Astrocyte (in vitro differentiated cells and primary cell): ENCODE measurements at places on chromosomes 11 and 22.

GRCh38 chr11:19187833-19188258 lies 13.9 kb downstream of the CSRP3 start:
- peak; percentile 16 for DNase-seq

DNA sequence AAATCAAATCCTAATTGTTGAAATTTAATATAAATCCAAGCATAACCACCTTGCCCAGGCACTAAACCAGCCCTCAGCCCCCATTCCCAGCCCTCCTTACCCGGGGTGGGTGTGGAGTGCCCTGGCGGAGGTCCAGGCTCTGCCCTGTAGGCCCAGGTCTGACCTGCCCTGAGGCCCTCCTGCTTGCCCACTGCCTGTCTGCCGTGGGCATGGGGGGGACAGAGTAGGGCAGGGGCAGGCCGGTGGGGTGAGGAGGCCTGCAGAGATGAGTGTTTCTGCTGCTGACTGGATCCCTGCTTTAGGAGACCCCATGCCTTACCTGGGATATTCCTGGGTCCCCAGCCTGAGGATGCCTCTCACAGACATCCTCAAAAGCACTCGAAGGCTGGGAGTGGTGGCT lies 3.6 kb upstream of the CHID1 start:
- DNase-seq, result no peak

DNA sequence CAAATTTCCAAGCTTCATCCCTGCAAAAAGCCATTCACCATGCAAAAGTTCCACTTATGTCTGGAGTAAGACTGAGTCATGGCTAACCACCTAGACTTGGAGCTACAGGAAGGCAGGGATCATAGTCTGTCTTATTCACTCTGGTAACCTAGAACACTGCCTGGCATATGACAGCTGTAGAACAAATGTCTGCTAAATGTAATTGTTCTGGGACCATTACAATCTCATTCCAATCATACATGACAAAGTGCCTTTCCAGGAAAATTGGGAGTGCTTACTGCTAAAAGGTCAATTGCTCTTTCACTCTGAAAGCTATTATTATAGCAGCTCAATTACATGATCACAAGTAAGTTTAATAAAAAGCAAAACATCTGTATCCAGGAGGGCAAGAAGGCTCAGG lies 99.1 kb upstream of the CHRM4 start:
- DNase-seq, result peak; percentile 48

DNA sequence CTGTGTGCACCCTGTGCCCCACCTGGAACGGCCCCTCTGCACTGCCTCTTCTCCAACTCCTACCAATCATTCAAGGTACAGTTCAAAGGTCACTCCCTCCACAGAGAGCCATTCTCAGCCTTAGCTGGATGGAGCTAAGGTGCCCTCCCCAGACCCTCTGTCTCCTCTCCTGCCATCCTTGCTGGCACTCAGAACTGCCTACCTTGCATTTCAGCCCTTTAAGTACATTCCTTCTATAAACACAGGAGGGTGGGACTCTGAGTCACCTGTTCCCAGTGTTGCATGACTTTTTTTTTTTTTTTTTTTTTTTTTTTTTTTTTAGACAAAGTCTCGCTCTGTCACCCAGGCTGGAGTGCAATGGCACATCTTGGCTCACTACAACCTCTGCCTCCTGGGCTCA lies 8.6 kb downstream of the TTLL1 start:
- DNase-seq, result no peak

- DNase-seq, result no peak
Observed at GRCh38 chr11:26584818-26585217, 12.8 kb upstream of the MUC15 start.

DNA sequence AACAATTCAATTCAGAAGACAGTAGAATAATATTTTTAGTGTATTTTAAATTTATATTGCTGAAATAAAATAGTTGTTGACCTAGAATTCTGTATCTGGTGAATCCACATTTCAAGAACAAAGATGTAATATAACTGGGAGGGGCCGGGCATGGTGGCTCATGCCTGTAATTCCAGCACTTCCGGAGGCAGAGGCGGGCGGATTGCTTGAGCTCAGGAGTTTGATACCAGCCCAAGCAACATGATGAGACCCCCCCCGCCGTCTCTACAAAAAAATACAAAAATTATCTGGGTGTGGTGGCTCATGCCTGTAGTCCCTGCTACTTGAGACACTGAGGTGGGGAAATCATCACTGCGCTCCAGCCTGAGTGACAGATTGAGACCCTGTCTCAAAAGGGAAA lies 72.6 kb downstream of the CD82 start:
- DNase-seq, result no peak

- no peak for DNase-seq
Observed at GRCh38 chr22:24417901-24418641, 9.3 kb upstream of the ADORA2A start.

- DNase-seq, result peak; percentile 79
Observed at GRCh38 chr11:101442171-101442570, 141.6 kb downstream of the TRPC6 start.

- peak; percentile 26 for DNase-seq
Observed at GRCh38 chr11:30938810-30939209, 352.7 kb upstream of the MPPED2 start.

DNA sequence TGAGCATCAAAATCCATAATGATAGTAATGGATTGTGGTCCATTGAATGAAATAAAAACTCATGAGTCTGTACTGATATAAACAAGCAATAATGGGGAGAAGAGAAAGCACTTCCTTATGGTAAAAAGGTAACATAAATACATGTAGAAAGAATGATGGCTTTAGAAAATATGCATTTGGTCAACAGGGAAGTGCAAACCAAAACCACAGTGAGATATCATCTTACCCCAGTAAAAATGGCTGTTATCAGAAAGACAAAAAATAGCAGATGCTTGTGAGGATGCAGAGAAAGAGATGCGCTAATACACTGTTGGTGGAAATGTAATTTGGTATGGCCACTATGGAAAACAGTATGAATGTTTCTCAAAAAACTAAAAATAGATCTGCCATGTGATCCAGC lies 6.9 kb upstream of the MMP20 start:
- DNase-seq, result no peak

GRCh38 chr11:86637988-86638387 lies 34.4 kb downstream of the ME3 start:
- DNase-seq, result peak; percentile 66

DNA sequence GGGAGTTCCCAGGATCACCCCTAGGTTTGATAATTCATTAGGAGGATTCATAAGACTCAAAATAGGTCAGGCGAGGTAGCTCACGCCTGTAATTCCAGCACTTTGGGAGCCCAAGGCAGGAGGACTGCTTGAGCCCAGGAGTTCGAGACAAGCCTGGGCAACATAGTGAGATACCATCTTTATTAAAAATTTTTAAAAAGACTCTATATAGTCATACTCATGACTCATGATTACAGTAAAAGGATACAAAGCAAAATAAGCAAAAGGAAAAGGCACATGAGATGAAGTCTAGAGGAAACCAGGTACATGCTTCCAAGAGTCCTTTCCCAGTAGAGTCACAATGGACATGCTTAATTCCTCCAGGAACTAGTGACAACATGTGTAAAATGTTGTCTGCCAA lies 13.9 kb upstream of the PTS start:
- DNase-seq, result no peak

- no peak for DNase-seq
Observed at GRCh38 chr11:104291646-104292045, 127.7 kb upstream of the PDGFD start.

DNA sequence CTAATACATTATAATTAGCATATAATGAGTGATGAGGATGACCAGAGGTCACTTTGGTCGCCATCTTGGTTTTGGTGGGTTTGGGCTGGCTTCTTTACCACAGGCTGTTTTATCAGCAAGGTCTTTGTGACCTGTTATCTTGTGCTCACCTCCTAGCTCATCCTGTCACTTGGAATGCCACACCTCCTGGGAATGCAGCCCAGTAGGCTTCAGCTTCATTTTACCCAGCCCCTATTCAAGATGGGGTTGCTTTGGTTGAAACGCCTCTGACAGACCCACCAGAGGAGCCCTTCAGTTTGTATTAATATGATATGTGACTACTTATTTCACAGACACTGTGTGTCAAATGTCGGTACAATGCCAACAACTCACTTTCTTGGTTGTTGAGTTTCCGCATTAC lies 20.2 kb downstream of the FOLR3 start:
- DNase-seq, result no peak

- no peak for DNase-seq
Observed at GRCh38 chr11:103849366-103849765, 187.1 kb upstream of the DDI1 start.

DNA sequence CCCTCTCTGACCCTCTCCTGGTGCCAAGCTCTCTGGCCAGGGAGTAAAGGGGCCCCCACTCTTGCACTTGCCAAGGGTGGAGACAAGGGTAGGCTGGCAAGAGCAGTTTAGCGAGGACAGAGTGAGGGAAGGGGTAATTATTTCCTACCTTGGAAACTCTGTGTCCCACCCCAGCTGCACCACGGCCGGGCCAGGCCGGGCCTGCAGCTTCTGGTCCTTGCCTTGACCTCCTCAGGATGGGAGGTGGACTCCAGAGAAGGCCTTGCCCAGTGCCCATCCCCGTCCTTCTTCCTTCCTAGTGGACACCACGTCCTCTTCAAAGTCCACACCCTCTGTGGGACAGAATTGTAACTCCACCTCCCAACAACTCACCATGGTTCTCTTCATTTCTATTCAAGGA lies 18.4 kb upstream of the OSBPL5 start:
- DNase-seq, result no peak

DNA sequence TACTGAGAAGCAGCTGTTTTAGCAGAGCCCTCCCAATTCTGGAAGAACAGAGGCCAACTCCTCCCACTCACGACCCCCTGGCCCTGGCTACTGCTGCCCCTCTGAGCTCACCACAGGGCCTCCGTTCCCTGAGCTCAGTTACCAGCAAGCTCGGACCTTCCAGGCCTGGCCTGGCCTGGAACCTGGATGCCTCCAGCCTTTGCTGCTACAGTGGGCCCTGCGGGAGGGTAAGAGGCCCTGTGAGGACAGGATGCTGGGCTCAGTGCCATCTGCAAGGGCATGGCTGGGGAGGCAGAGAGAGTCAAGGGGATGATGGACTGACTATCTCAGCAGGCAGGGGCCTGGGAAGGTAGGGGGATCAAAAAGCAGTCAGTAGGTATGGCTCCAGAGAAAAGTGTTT lies 209.9 kb upstream of the NCAM1 start:
- DNase-seq, result no peak

DNA sequence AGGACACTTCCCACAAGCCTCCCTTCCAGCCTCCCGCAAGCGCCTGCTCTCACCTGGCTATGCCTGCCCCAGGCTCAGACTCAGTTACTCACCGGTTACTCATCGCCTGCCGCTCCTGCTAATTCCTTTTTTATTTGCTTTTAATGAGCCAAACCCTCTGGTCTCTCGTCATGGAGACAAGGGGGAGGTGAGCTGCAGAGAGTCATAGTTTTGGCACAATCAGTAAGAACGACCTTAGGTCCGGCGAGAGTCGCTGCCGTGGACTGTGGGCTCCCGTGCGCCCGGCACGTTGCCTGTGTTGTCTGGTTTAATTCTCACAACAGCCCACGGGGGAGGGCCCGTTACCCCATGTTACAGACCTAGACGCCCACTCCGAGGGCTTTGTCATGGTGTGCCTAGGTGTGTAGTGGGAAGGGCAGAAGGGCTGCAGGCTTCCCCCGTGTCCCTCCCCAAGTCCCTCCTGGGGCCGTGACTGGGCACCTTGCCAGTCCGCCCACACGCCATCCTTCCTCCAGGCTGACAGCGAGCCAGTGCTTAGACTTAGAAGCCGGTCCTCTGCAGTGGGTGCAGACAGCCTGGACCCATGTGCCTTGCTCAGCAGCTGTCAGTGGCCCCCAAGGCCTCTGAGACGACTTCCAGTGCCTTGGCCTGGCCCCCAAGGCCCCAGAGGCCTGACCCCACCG lies 42.2 kb downstream of the WNT7B start:
- DNase-seq, result peak; percentile 96

GRCh38 chr11:83156996-83157593 lies at the start of gene PCF11:
Gene PCF11, plus strand, starts transcription at chr11:83157131. Its CDS starts 309 bp downstream, at chr11:83157440.
- no peak for DNase-seq

GRCh38 chr22:27501191-27501936 lies 300.2 kb downstream of the MN1 start:
- DNase-seq, result no peak

DNA sequence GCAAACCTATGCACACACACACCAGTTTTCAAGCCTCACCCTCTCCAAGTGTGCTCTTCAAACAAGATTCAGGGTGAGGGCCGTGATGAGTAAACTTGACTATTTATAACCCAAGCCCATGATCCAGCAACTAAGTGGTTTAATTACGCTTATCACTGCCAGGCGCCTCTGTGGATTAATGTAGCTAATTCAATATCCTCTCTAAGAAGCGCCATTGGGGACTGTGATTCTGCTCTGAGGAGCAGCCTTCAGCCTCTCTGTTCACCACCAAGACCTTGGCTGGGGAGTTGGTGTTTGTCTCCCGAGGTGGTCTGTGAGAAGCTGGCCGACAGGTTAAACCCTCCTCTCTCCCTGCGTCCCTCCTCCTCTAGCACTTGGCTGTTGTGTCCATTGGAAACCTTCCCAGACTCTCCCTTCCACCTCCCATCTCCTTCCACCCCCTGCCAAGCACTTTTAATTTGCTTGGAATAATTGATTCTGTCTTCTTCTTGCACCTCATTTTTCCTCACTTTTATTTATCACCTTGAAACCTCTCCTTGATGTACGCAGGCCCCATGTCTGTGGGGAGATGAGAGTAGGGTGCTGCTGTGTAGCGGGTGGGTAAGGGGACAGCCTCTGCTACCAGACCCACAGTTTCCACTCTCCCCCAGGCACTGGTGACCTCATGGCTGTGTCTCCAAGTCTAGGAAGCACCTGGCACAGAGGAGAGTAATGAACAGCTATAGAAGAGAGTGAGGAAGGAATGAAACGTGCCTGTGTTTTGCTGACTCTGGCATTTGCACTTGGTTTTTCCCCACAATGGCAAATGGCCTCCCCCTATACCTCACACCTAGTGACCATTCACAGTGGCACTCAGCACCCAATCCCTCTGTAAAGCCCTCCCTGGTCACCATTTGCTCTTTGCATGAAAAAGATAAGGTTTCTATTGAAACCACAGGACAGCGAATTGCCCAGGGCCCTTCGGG lies 236.6 kb downstream of the GRIK4 start:
- no peak for DNase-seq

GRCh38 chr22:44799077-44799945 lies 46.9 kb downstream of the ARHGAP8 start:
- no peak for DNase-seq

DNA sequence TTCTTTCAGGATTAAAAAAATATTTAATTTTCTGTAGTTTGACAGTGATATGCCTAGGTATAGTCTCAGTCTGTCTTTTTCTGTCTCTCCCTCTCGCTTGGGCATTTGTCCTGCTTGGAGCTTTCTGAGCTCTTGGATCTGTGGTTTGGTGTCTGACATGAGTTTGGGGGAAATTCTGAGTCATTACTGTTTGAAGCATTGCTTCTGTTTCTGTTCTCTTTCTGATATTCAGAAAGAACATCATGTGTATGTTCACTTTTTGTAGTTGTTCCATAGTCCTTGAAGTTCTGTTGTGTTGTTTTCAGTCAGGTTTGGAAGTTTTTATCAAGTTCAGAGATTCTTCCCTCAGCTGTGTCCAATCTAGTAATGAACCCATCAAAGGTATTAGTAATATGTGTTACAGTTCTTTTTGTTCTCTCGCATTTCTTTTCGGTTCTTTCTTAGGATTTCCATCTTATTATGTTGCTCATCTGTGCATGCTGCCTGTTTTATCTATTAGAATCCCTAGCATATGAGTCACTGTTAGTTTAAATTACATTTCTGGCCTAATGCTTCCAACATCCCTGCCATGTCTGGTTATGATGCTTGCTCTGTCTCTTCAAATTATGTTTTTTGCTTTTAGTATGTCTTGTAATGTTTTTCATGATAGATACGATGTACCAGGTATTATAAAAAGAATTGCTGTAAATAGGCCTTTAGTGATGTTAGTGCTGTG lies 48.4 kb downstream of the DDX10 start:
- peak; percentile 75 for DNase-seq

- DNase-seq, result peak; percentile 71
Observed at GRCh38 chr22:36323182-36323854, 64.4 kb downstream of the MYH9 start.
